ENCODE measurements at places on chromosomes 4 and X.

GRCh38 chr4:54386042-54386669 is 157.1 kb downstream of the PDGFRA start:
- no peak for DNase-seq

- no peak for DNase-seq
Observed at GRCh38 chr4:187283201-187283955, 559.7 kb upstream of the FAT1 start.

- no peak for DNase-seq
Observed at GRCh38 chr4:180665481-180665880, 1577.7 kb upstream of the TENM3 start.

DNA sequence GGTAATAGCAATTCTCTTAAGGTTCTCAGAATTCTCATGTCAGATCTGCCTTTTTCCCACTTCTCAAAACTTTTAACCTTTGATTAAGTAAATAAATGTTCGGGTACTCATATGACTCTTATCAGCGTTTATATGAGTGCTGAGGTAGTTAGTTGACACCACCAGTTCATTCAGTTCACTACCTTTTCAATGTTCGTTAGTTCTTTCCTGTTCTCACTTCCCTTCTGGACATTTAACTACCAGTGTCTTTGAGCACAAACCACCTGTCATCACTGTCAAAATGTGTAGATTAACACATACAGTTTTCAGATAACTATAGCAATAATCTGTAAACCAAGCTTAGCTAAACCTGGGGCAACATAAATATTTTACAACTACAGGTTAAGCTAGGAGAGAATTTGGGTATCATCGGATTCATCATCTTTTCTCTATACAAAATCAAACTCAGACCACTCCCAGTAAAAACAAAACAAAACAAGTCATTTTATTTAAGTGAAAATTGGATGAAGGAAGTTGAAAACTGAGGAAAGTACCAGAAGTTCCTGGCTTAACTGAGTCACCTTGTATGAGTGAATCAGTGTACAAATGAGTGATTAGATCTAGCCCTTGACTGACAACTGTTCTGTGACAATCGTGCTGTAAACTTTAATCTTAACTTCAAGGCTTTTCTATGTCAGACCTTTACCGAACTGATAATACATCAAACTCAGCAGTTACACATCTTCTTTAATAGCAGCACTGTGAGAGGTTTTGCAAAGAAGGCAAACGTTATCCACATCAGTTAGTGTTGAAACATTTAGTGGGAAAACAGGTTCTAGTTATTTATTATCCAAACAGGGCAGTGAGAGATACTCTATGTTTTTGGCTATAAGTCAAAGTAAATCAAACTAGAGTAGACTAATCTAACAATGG is 41.9 kb downstream of the ARHGEF38 start:
- DNase-seq: no peak
